Stimulated activated CD4-positive, alpha-beta T cell treated with anti-CD3 and anti-CD28 coated beads, TNF-alpha, amount 100 ng/mL, for 4 hours (primary cell): ENCODE measurements at places on chromosomes 6 and 20.

DNA sequence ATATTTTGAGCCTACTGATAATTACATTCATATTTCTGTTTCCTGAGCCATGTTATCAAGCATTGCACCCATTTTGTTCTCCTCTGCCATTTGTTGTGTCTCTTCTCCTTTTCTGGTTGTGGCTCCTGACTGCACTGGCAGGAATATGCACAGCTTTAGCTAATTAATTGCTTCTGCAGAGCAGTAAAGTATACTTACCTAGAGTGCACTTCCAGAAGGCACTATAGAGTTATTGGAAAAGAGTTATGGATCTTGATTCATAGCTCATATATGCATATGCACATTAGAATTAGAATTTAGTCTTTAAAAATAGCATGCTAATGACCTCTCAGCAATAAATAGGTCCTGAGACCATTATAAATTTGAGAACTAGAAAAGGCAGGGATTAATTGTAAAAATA, 262.6 kb downstream of the NKAIN2 start:
- DNase-seq, result no peak

GRCh38 chr20:61973515-61974356, 91.9 kb downstream of the TAF4 start:
- no peak for DNase-seq

DNA sequence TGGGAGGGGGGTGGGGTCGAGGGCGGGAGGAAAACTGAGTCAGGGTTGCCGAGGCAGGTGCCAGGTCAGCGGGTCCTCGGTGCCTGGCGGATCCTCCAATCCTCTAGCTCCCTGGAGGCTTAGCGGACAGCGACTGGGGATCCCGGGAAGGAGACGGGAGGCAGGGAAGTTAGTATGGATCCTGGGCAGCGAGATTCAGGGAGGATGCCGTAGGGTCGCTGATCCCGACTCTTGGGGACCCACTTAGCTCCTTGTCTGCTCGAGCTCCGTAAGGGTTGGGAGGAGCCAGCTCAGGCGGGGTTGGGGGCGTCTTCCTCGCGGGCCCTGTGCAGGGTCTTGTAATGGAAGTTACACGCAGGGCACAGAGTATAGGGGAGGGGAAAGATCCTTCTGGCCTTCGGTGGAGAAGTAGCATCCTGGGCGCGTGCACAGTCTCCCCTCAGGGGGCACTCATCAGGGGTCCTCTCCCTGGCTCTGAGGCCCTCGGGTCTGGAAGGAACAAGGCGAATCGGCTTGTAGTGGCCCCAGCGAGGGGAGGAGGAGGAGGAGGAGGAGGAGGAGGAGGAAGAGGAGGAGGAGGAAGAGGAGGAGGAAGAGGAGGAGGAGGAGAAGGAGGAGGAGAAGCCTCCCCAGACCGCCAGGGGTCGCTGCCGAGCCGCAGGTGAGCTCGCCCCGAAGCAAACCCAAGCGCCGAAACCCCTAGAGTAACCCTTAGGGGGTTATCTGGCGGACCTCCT, 6.4 kb upstream of the SLC12A5 start:
- DNase-seq, result peak; percentile 63

DNA sequence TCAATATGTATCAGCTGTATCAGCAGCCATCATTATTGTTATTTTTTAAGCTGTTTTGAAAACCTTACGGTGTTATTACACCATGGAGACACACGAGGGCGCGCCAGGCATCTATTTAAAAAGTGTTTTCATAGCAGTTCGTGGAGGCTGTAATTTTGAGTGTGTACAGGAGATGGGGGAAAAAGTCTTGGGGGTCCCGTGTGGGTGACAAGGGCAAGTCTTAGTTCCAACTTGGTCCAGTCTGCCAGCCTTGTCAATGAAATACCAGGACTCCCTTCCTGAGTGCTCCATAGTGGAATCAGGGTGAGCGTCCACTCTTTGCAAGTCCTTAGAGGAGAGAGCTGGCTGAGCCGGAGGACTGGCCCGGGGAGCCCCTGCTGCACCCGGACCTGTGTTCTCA, 43.3 kb downstream of the SLC2A10 start:
- peak; percentile 13 for DNase-seq

GRCh38 chr6:64034910-64035655, 399.5 kb downstream of the PHF3 start:
- DNase-seq, result no peak

- no peak for DNase-seq
These were observed 460.9 kb upstream of the SULF2 start for GRCh38 chr20:48246061-48246790.

GRCh38 chr20:61308477-61308774, 56.4 kb downstream of the CDH4 start:
- no peak for DNase-seq

DNA sequence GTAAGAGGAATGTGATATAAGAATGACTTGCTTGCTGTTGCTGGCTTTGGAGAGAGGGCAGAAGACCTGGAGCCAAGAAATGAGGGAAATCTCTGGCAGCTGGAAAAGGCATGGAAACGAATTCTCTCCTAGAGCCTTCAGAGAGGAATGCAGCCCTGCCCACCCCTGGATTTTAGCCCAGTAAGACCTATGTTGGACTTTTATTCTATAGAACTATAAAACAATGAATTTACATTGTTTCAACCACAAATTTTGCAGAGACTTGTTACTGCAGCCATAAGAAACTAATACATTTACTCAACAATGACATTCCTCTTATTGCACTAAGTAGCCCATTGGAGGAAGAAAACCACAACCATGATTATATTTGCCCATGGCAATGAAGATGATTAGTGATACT, 39.5 kb upstream of the PREP start:
- DNase-seq, result no peak

DNA sequence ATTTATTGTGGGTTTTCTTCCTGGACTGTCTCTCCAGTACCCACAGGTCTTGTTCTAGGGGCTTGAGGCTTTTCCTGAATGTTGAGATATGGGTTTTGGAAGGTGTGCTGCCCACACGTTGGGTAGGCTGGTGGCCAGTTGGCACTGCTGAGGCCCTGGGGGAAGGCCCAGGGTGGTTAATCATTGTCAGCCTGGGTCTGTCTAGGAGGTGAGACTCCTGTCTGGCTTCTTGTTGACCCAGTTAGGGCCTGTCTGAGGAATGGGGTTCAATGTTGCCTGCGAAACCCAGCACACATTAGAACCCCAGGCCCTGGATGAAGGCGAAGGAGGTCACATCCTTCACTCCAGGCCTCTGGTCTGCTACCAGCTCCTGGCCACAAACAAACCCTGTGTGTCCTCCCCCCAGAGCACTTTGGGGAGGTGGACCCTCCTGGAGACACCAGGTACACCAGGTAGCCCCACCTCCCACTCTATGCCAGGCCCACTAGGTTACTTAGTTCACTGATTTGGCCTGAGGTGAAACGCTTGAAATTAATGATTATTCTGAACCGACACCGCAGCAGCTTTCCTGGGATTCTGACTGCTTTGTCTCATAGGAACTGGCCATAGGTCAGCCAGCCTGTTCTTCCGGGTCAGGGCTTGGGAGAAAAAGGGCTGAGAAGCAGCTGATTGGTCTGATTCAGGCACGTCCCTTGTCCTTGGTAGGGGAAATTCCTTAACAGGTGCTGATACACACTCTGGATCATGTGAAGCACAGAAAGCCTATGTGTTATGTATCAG, 15.2 kb downstream of the DNMT3B start:
- no peak for DNase-seq
